Stimulated activated CD4-positive, alpha-beta T cell treated with anti-CD3 and anti-CD28 coated beads, Interleukin-4, amount 100 ng/mL, for 4 hours (primary cell): ENCODE measurements at places on chromosomes 4 and X.

- DNase-seq = no peak
Measured at GRCh38 chrX:54748626-54749025, 49.4 kb downstream of the ITIH6 start.

- DNase-seq = no peak
Measured at GRCh38 chr4:5784960-5785611, 74.1 kb downstream of the EVC start.

- no peak for DNase-seq
Measured at GRCh38 chr4:20698382-20698781, 1.9 kb upstream of the PACRGL start.

DNA sequence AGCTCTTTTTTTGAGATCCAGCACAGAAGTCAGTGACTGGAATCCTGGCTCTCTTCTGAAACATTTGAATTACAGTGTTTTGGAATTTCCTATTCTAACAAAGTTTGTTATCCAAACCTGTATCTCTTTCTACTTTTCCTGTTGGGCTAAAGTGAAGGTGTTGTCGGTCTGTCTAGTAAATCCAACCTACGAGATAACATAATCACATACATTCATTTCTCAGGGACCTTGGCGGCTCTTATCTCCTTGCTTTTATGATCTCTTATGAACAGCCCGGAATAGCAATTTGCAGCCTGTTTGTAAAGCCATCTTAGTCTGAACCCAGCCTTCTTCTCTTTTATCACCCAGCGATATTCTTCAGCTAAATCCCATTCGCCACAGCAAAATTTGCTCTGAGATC, 14.5 kb downstream of the PPARGC1A start:
- DNase-seq = no peak

DNA sequence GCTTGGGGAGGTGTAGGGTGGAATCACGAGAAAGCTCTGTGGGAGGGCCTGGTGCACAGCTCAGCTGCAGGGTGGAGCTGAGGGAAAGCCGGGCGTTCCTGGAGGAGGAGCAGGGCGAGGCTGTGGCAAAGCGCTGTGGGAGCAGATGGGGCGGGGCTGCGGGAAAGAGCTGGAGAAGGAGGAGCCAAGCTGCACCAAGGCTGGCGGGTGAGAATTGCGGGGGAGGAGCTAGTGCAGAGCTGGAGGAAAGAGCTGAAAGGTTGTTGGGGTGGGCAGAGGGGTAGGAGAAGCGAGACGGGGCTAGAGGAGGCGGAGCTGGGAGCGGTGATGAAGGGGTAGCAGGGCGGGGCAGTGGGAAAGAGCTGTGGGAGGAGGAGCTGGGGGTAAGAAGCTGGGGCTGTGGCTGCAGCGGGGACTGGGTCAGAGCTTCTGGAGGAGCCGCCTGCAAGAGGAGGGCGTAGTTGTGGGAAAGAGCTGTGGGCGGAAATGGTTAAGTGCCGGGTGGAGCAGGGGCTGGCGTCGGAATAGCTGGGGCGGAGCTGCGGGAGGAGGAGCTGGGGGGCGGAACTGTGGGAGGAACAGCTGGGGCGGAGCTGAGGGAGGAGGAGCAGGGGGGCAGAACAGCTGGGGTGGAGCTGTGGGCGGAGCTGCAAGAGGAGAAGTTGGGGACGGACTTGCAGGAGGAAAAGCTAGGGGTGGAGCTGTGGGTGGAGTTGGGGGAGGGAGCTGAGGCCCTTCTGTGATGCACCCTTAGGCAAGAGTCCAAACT, 1.8 kb upstream of the EOLA2 start:
- peak; percentile 82 for DNase-seq

DNA sequence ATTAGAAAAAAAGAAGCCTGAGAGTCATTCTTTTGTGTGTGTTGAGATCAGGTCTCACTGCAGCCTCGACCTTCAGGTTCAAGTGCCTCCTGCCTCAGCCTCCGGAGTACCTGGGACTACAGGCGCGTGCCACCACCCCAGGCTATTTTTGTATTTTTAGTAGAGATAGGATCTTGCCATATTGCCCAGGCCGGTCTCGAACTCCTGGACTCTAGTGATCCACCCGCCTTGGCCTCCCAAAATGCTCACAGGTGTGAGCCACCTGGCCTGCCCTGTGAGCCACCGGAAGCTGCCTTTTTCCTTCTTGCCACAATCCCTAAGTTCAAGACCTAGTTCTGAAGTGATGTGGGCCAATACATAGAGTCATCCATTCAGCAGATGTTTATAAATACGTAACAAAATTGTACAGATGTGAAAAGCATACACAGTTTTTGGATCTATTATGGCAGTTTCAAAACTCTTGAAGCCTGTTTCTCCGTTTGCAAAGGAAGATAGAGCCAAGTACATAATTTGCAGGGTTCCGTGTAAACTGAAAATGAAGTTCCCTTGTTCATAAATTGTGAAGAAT, 536 bp upstream of the CTSO start:
- no peak for DNase-seq

GRCh38 chr4:119570401-119570800, 58.2 kb downstream of the PDE5A start:
- DNase-seq = no peak

GRCh38 chr4:153398713-153399112, 54.2 kb downstream of the MND1 start:
- DNase-seq = no peak

GRCh38 chr4:46196086-46196485, 72.2 kb upstream of the GABRG1 start:
- no peak for DNase-seq

DNA sequence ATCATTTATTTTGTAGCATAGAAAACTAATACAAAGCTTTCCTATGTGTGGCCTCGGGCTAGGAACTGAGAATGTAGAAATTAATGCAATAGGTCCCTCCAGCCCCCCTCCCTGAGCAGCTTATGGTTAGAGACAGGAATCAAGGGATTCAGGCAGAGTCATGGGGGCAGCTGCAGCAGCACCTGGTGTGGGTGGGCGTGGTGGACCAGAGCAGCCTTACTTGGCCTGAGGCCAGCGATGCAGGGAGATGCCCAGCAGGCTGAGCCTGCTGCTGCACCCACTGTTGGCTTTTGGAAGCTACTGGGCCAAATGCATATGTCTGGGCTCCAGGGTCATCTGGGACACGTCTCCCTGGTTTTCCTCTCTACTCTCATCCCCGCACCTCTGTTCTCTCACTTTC, 74.0 kb downstream of the STK32B start:
- DNase-seq = no peak

DNA sequence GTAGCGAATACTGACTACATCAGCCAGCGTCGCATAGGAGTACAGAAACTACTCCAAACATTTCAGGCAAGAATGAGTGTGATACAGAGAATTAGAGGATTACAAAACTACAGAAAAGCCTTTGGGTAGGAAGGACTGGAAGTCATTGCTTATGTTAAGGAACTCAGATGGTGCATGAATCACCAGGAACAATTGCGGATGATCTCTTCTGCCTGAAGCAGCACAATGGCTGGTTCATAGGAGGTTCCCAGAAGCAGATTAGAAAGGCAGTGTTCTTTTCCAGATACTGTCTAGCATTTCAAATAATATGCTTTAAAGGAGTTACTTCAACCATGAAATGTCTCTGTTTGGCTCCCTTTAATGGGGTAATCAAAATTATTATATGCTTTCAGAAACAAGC, 42.5 kb upstream of the MAP9 start:
- DNase-seq = no peak

DNA sequence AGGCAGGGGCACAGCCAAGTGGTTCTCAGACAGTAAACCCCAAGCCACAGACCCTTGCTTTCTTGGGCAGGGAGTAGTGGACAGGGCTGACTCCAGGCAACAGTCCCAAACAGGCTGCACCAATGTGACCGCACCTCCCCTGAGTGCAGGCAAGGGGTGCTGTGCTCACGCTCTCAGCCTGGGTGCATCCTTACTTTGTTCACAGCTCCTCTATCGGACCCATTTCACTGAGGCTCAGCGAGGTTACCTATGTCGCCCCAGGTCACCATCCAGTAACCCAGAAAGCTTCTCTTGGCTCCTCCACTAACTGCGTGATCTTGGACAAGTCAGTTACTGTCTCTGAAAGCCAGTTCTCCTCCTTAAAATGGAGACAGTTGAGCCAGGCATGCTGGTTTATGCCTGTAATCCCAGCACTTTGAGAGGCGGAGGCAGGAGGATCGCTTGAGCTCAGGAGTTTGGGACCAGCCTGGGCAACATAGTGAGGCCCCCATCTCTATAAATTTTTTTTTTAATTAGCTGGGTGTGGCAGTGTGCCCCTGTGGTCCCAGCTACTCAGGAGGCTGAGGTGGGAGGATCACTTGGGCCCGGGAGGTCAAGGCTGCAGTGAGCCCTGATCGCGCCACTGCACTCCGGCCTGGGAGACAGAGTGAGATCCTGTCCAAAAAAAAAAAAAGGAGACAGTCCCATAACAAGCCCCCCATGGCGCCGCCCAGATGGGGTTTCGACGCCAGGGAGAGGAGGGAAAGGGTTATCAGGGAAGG, 823 bp upstream of the MAN2B2 start:
- no peak for DNase-seq

DNA sequence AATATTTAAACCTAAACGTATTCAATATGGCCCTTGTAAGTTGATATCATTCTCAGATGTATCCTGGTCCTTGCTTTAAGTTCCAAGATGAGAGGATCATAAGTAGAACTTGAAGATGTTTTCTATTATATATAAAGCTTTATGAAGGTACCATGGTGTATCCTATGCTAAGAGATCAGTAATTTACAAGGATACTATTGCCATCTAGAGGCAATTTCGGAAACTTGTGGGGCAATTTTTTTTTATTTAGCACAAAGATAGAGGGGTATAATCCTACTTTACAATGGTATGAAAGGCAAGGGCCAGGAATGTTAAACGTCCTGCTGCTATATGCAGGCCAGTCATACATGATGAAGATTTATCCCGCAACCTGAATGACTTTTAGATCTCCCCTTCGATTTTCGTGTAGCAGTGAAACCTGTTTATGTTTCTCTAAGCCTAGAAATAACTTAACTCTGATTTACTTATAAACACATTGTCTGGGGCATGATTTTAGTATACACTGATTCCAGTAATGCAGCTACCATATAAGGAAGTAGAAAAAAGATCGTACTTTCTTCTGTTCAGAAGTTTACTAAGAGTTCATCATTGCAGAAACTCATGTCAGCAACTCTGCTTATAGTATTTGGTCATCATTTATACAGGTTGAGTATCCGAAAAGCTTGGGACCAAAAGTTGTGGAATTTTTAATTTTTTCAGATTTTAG, 2.6 kb downstream of the SLC25A31 start:
- no peak for DNase-seq

DNA sequence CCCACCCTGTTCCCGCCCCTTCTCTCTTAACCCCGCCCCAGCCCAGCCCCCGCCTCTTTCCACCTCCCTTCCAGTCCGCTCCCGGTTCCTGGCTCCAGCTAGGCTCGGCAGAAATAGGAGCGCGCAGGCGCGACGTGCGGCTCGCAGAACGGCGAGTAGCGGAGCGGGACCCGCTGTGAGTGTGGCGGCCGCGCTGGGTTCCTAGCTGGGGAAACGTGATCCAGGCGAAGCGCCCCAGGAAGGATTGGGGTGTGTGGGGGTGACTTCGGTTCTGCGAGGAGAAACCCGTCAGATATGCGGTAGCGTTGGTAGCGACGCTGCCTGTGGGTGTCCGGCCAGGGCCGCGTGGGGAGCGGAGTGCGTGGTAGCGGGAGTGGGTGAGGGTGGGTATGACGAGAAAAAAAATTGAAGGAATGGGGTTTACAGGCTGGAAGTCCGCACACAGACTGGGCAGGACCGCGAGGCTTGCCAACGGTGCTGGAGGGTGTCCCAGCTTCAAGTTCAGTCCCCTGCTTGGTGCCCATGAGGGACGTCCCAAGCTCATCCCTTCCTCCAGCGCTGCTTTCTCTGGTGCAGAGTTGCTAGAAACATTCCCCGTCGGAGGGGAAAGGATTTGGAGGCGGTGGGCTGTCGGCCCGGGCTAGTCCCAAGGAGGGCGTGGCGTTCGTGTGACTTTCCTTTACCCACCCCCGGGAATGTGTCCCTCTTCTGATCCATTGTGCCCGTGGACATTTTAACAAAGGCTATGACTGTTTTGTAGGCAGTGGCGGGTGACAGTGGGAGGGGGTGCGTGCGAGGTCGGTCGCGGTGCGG, at the start of gene PRRG1:
Gene PRRG1, plus strand, starts transcription at position 144 of the 813 bp plus-strand sequence. CDS start 56,886 bp downstream, outside the sequence.
- DNase-seq = no peak

DNA sequence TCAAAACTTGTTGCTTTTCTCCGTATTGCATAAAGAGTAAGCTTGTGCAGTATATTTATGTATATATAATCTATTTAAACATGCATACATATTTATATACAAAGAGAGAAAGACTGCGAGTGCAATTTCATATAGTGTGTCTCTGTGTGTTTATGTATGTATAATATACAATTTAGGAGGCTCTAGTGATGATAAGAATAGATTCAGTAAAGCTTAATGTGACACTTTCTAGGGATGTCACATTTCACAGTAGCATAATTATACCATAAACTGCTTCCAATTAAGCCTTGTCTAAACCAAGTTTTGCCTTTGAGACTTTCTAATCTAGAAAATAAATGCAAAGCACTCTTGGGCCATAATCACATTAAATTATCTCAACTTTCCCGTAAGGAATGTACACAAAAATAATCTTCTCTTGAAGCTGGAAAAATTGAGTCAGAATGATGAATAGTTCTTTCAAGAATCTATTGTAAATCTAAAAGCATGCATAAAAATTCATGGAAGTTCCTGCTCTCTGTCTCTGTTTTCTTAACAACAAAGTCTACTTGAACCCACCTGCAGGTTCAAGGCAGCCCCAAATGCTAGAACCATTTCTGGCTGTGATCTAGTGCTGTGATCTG, 114.1 kb upstream of the NPY2R start:
- no peak for DNase-seq

- no peak for DNase-seq
Measured at GRCh38 chr4:185322803-185323202, 72.9 kb downstream of the LRP2BP start.

DNA sequence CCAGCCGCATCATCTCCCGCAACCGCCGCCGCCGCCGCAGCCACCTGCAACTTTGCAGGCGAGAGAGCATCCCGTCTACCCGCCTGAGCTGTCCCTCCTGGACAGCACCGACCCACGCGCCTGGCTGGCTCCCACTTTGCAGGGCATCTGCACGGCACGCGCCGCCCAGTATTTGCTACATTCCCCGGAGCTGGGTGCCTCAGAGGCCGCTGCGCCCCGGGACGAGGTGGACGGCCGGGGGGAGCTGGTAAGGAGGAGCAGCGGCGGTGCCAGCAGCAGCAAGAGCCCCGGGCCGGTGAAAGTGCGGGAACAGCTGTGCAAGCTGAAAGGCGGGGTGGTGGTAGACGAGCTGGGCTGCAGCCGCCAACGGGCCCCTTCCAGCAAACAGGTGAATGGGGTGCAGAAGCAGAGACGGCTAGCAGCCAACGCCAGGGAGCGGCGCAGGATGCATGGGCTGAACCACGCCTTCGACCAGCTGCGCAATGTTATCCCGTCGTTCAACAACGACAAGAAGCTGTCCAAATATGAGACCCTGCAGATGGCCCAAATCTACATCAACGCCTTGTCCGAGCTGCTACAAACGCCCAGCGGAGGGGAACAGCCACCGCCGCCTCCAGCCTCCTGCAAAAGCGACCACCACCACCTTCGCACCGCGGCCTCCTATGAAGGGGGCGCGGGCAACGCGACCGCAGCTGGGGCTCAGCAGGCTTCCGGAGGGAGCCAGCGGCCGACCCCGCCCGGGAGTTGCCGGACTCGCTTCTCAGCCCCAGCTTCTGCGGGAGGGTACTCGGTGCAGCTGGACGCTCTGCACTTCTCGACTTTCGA, 654 bp downstream of the ATOH1 start:
- DNase-seq = no peak
